ENCODE measurements at places on chromosomes 7 and 10. TPM values are rescaled to one million over a fixed set of nuclear protein-coding genes. Genes with fewer than 3 reads are reported as not detected.

The ZNF239 gene
- 1.2 TPM for total RNA-seq

The NUTM2B gene
- total RNA-seq, result 0.43 TPM

The CYP2C19 gene
- not detected for total RNA-seq

The CALML5 gene
- total RNA-seq, result not detected

The PHYHIPL gene
- total RNA-seq, result not detected

The OPN4 gene
- not detected for total RNA-seq

The HOGA1 gene
- total RNA-seq, result 25.5 TPM

The UNCX gene
- not detected for total RNA-seq

The STN1 gene
- 45.1 TPM for total RNA-seq

All from tracheal epithelial cell (primary cell).